ENCODE measurements at places on chromosomes 2 and 18.

GRCh38 chr2:164722616-164723338 is 101.5 kb upstream of the GRB14 start:
- no peak for DNase-seq

DNA sequence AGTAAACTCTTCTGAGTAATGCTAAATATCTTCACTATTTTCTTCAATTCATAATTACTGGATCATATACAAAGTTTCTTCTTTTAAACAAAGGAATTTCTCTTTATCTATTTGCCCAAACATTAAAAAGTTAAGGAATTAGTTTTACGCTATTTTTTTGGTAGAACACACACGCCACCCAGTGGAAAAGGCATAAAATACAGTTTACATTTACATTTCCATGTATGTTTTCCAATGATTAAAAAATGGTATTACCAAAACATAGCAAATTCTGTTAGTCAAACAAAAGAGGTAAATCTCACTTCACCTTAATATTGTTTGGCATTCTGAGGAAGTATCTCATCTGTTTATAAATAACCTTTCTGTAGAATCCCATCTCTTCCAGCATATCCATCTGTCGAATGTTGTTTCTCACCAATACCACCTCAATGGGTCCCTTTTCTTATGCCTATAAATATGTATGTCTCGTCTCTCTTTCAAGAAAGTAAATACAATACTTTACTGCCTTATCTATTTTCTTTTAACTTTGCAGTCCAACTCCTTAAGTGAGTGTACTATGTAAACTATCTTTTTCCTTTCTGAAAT is 7.2 kb downstream of the BOLL start:
- DNase-seq: no peak

DNA sequence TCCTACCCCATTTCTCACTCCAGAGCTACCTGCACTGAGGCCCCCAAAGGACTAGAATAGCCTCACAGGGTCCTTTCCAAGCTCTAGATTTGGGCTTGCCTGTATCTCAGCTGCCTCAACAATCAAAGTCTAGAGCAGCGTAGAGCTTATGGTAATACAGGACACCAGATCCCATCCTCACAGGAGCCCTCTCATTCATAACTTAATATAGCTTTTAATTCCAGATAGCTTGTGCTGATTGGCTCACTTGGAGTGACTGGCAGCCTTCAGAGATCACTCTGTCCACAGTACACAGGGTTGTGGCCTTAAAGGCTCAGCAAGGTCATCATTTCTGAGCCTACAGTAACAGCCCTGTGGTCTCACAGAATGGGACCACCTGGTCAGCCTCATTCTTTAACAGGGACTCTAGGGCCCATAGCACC is 51.4 kb downstream of the ZFP36L2 start:
- no peak for DNase-seq

- DNase-seq: no peak
Observed at GRCh38 chr2:42840760-42841159, 48.4 kb upstream of the HAAO start.

All from stimulated activated CD4-positive, alpha-beta T cell treated with anti-CD3 and anti-CD28 coated beads, Interleukin-12 subunit alpha, Interleukin-12 subunit beta, amount 100 ng/mL, for 4 hours (primary cell).